Urinary bladder (tissue), 4 donors: ENCODE measurements at places on chromosomes 16 and 17. TPM values are rescaled to one million over a fixed set of nuclear protein-coding genes. Genes with fewer than 3 reads are reported as not detected.

DNA sequence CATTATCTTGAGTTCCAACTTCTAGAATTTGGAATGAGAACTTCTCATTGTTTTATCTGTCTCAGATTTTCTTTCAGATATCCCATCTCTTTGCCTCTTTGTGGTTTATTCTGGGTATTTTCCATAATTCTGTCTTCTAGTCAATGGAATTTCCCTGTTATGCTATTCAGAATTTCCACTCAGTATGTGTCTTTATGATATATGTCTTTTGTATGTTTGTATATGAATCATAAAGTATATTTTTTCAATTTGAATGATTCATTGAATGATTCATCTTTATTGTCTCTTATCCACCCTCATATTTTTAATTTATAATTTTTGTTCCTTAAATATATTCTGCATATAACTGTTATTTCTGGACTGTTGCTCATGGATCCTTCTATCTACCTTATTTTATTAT lies 729.7 kb upstream of the GOT2 start:
- DNase-seq = no peak

DNA sequence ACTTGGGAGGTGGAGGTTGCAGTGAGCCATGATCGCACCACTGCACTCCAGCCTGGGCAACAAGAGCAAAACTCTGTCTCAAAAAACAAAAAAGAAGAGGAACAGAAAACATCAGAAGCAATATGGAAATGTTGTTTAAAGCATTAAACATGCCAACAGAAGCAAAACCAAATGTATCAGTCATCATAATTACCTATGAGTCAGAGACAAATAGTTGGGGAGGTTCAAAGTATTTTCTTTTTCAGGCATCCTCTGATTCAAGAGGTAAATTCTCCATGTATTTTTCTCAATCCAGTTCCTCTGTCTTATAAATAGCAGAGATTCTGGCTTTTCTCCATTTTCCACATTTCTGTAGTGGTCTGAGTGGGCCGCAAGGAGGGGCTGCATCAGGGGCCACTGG lies 2.1 kb upstream of the TM4SF5 start:
- no peak for DNase-seq

Gene SPAG5
- total RNA-seq = 17.9 TPM

DNA sequence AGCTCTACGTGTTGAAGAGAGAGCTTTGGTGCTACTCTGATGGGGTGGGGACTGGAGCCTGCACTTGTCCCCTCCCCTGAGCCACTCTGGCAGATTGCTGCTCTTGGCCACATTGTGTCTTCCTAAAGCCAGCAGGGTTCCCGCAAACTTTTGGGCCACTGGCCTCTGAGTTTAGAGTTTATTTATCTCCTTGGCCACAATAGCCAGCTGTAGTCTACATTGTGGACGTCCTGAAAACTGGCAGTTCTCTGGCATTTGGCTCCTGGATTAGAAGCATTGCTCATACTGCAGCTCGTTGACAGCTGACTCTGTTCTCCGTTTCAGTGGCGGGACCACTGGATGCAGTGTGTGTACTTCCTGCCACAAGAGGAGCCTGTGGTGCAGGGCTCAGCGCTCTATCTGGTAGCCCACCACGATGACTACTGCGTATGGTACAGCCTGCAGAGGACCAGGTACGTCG lies 34.6 kb downstream of the PRMT7 start:
- DNase-seq = no peak

Gene MT1M
- total RNA-seq = 0.48 TPM

DNA sequence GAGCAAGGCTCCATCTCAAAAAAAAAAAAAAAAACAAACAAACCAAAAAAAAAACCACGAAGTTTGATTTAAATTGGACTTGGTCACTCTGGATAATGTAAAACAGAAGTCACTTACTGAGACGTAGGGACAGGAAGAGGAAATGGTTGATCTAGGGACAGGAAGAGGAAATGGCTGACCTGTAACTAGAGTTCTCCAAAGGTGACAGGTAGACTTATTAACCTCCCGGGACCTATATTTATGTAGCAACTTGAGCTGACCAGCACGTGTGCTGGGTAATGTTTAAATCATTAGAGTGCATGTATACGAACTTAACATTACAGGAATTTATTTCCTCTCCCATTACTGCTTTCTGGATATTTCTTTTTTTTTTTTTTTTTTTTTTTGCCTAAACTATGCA lies 81.5 kb upstream of the DHX40 start:
- no peak for DNase-seq

DNA sequence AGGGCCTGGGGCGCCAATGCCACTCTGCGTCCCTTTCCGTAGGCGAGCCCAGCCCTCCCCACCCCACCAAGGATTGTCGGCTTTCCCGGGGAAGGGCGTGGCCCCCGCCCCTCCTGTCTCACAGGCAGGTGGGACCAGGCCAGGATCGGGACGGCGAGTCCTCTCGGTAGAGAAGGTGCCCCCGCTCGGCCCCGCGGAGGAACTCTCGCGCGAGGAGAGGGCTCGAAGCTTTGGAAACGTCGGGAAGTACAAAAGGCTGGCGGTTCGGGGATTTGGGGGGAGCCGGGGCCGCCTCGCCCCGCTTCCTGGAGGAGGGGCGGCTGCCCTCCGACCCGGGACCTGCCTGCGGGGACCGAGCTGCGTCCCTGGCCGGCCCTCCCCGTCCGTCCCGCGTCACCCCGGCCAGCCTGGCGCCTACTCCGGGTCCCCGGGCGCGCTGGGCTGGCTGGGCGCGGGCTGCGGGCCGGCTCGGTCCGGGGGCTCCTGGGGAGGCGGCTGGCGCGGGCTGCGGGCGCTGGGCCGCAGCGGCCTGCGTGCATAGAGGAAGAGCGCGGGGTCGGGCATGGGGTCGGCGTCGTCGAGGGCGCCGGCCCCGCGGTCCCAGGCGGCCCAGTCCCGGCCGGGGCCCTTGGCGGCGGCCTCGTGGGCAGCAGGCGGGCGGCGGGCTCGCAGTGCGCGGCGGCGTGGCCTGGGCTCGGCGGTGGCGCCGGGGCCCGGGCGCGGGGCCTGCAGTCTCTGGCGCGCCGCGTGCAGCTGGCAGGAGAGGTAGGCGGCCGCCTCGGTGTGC lies 12.6 kb upstream of the CLUH start:
- DNase-seq = no peak

DNA sequence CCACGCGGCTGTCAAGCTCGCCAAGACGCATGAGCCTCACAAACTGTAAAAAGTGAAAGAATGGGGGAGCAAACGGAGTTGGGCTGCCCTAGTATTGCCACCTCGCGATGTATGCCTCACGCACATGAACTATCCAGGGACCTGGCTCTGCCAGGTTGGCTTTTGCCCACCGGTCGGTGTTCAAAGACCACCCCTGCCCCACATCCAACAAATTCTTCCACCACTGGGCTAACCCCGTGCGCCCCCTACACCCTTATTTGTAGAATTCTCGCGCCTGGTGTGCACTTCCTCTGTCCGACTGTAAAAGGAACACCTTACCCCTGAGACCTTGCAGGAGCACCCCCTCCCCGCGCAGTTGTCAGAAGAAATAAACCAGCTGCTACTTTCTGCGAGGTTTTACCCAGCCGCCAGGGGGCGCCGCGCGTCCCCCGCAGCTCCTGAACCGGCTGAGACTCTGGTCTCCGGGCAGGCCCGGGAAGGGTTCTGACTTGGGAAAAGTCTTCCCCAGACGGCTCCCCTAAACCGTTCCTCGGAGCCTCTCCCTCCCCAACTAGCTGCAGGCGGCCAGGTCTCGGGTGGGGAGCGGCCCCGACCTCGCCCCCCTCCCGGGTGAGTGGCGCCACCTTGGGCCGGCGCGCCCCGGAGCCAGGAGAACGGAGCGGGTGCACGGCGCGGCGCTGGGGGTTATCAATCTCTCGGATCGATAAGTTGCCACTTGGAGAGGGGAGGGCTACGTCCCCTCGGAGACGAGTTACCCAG lies 1.7 kb upstream of the ZNF423 start:
- DNase-seq = no peak

- no peak for DNase-seq
Measured at GRCh38 chr16:11977376-11978041, 975 bp downstream of the SNX29 start.
